ENCODE measurements at places on chromosomes 13 and 19. TPM values are rescaled to one million over a fixed set of nuclear protein-coding genes. Genes with fewer than 3 reads are reported as not detected.
A peak's percentile ranks its signal among the peaks of the same experiment; 100 is the strongest.

DNA sequence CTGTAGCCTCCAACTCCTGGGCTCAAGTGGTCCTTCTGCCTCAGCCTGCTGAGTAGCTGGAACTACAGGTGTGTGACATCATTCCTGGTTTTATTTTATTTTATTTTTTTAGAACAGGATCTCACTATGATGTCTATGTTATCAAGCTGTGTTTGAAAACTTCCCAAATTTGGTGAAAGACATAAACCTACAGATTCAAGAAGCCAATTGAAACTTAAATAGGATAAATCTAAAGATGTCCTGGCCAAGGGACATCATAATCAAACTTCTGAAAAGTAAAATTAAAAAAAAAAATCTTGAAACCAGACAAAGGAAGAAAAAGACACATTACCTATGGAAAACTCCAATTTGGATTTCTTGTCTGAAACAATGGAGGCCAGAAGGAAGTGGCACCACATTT, 23.1 kb upstream of the PDX1 start:
- no peak for DNase-seq
- no peak overlapping the region for H3K4me3 ChIP-seq
- peaks cover 43% of the 10 kb centered on the region for H3K27me3 ChIP-seq
- no peaks in the 10 kb centered on the region for H3K36me3 ChIP-seq
- H3K4me1 ChIP-seq: no peaks in the 10 kb centered on the region

LPAR6 gene
- 3.6 TPM for total RNA-seq

SMARCA4 gene
- 316 TPM for total RNA-seq

DNA sequence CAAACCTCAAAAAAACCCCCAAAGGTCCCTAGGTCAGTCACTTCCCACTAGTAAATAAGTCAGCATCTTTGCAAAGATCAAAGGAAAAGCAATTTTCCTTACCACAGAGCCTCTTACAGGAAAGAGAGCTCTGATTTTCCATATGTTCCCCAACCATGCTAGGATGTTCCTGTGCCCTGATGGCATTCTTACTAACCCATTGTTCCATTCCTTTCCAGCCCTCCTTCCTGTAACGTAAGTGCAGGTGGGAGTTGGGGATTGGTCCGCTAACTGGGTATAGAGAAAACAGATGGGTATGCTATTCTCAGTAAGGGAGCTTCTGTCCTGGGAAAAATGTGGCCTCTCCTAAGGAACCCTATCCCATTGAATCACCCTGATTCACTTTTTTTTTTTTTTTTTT, 14.3 kb downstream of the DPRX start:
- H3K4me1 ChIP-seq: peaks cover 5% of the 10 kb centered on the region
- no peaks in the 10 kb centered on the region for H3K27me3 ChIP-seq
- H3K36me3 ChIP-seq: no peaks in the 10 kb centered on the region
- no peak overlapping the region for H3K4me3 ChIP-seq
- DNase-seq: no peak
- H3K27ac ChIP-seq: no peak overlapping the region

GRCh38 chr13:113318956-113319355, 21.9 kb downstream of the LAMP1 start:
- H3K27ac ChIP-seq: no peak overlapping the region
- H3K27me3 ChIP-seq: no peaks in the 10 kb centered on the region
- no peak overlapping the region for H3K4me3 ChIP-seq
- H3K36me3 ChIP-seq: peaks cover 6% of the 10 kb centered on the region
- no peak for DNase-seq

DNA sequence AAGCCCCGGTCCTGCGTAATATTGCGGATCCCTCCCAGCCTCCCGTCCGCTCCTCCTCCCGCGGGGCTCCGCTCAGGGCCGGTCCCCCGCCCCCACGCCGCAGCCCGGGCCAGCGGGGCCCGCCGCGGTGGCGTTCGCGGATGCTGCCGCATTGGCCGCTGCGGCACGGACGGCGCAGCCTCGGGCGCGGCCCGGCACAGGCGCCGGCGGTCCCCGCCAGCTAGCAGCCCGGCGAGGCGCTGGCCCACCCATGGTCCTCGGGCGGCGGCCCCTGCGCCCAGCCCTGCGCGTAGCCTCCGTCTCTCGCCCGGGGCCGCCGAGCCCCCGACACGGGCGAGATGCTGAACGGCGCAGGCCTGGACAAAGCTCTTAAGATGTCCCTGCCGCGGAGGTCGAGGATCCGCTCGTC, at the start of gene ATP8A2:
ATP8A2 (plus strand) TSS at position 100 of the 409 bp plus-strand sequence; CDS start at position 339, 239 bp downstream.
- H3K4me3 ChIP-seq: no peak within 1 kb of the TSS
- no peak within 1 kb of the TSS for H3K27ac ChIP-seq
- no peaks in the 10 kb centered on the region for H3K4me1 ChIP-seq
- H3K36me3 ChIP-seq: no peaks in the 10 kb centered on the region

DNA sequence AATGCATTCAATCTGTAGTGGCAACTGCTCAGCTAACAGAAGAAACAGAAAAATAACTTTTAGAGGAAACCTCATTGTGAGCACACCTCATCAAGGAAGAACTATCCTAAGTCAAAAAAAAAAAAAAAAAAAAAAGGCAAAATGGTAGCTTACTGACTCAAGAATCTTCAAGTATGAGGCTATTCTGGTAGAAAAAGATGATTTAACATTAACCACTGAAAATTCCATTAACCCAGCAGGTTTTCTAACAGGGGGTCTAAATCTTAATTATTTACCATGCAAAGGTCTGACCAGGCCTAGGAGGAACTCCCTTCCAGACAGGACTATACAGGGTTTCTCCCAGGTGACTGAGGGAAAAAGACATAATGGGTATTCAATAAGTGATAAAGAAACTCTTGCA, 28.4 kb upstream of the ZNF83 start:
- peaks cover 39% of the 10 kb centered on the region for H3K4me1 ChIP-seq
- peak overlapping the region; percentile 88 for H3K27ac ChIP-seq
- no peak overlapping the region for H3K4me3 ChIP-seq

DNA sequence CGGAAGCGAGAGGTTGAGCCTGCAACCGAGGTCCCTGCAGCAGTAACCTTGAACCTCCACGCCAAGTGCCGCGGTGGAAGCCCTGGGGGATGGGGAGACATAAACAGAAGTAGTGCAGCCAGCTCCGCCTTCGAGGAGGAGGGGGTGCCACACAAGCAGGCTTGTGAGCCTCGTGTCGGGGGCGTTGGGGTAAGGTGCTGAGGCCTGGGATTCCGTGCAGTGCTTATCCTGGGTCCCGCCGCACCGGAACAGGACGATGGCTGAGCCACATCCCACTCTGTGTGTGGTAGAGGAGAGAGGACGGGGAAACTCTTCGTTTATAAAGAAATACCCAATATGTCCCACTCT, 51.0 kb downstream of the SOX1 start:
- H3K27ac ChIP-seq: no peak overlapping the region
- H3K4me1 ChIP-seq: no peaks in the 10 kb centered on the region
- no peak overlapping the region for H3K4me3 ChIP-seq
- peaks cover 64% of the 10 kb centered on the region for H3K27me3 ChIP-seq

DNA sequence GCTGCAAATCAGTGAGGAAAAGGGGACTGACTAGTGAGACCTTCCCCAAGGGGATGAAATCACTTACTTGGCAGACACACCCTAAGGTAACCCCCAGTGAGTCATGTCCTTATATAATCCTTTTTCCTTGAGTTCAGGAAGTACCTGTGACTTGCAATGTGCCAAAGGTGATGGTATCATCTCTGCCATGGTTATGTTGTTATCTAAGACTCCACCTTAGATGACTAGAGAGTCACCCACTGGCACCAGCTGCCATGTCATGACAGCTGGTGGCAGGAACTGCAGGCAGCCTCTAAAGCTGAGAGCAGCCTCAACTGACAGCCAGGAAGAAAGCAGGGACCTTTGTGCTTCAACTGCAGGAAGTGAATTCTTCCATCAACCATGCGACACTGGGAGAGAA, 12.5 kb downstream of the PBX4 start:
- no peaks in the 10 kb centered on the region for H3K27me3 ChIP-seq
- H3K27ac ChIP-seq: peak overlapping the region; percentile 85
- H3K4me3 ChIP-seq: no peak overlapping the region
- no peaks in the 10 kb centered on the region for H3K36me3 ChIP-seq

AMER2 gene
- not detected for total RNA-seq

GRCh38 chr13:44764302-44764692, 188.2 kb upstream of the TSC22D1 start:
- H3K27me3 ChIP-seq: no peaks in the 10 kb centered on the region
- H3K4me1 ChIP-seq: peaks cover 14% of the 10 kb centered on the region
- no peak for DNase-seq
- no peaks in the 10 kb centered on the region for H3K36me3 ChIP-seq
- no peak overlapping the region for H3K4me3 ChIP-seq

GRCh38 chr19:7685546-7686445, 5.2 kb downstream of the TRAPPC5 start:
- no peak overlapping the region for H3K27ac ChIP-seq
- peaks cover 7% of the 10 kb centered on the region for H3K4me1 ChIP-seq
- no peak for DNase-seq
- no peak overlapping the region for H3K4me3 ChIP-seq
- 0 out of 2 replicates have a peak, but pooled peaks cover 10% of the 10 kb centered on the region for H3K36me3 ChIP-seq

HPN gene
- not detected for total RNA-seq

DNA sequence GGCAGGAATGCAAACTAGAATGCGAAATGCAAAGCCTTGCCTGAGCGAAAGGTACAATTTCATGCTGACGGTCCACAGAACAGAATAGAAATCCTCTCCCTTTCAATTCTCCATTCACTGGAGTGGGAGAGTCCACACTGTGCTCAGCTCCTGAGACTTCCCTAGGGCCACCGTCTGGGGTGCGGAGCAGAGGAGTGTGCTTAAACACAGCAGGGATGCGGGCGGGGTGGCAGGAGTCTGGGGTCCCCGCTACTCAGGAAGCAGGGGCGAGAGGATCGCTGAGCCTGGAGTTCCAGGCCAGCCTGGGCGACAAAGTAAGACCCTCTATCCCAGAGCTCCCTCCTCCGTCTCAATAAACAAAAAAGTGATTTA, 552 bp upstream of the ZNF816 start:
- DNase-seq: no peak
- H3K36me3 ChIP-seq: peaks cover 16% of the 10 kb centered on the region
- H3K4me1 ChIP-seq: peaks cover 21% of the 10 kb centered on the region
- H3K4me3 ChIP-seq: peak overlapping the region; percentile 82
- H3K27me3 ChIP-seq: no peaks in the 10 kb centered on the region

- no peak overlapping the region for H3K4me3 ChIP-seq
- no peaks in the 10 kb centered on the region for H3K36me3 ChIP-seq
- H3K27me3 ChIP-seq: peaks cover 5% of the 10 kb centered on the region
- peaks cover 16% of the 10 kb centered on the region for H3K4me1 ChIP-seq
Measured at GRCh38 chr19:46111376-46111775, 13.1 kb downstream of the IGFL3 start.

GRCh38 chr19:45074744-45075300, 1.5 kb downstream of the ZNF296 start:
- no peak overlapping the region for H3K27ac ChIP-seq
- no peaks in the 10 kb centered on the region for H3K36me3 ChIP-seq
- H3K27me3 ChIP-seq: no peaks in the 10 kb centered on the region

Data from PC-3 (cell line).